ENCODE measurements at places on chromosomes 11 and 22.

DNA sequence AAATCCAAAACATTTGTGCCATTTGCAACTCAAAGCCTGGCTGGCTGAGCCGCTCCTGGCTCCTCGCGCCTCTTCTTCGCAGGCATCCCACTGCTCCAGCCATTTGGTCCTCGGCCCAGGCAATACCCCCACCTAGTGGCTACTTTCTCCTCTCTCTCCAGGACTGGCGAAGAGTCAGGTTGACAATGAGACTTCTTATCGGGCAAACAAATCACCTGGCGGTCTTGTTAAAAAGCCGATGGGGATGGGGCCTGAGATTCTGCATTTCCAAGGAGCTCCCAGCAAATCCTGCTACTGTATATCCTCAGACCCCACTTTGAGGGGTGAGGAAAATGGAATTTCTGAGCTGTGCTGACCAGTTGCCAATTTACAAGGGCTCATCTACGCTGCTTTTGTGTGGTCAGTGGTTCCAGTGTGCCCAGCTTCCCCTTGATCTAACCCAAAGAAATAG, 89.0 kb downstream of the ISX start:
- no peak for DNase-seq
- no peak overlapping the region for H3K4me3 ChIP-seq
- H3K36me3 ChIP-seq, result no peaks in the 10 kb centered on the region
- no peaks in the 10 kb centered on the region for H3K27me3 ChIP-seq
- H3K27ac ChIP-seq, result no peak overlapping the region

GRCh38 chr11:31872076-31872443, 60.9 kb upstream of the PAX6 start:
- no peak for DNase-seq
- H3K4me3 ChIP-seq, result no peak overlapping the region
- no peaks in the 10 kb centered on the region for H3K36me3 ChIP-seq
- no peak overlapping the region for H3K27ac ChIP-seq
- H3K4me1 ChIP-seq, result no peaks in the 10 kb centered on the region

GRCh38 chr11:36818410-36818809, 220.4 kb upstream of the RAG2 start:
- no peak overlapping the region for H3K27ac ChIP-seq
- no peak for DNase-seq
- no peaks in the 10 kb centered on the region for H3K27me3 ChIP-seq

GRCh38 chr22:42214633-42215415, 55.6 kb downstream of the TCF20 start:
- no peak overlapping the region for H3K27ac ChIP-seq
- no peak overlapping the region for H3K4me3 ChIP-seq
- H3K36me3 ChIP-seq, result peaks cover 25% of the 10 kb centered on the region
- H3K27me3 ChIP-seq, result no peaks in the 10 kb centered on the region
- no peaks in the 10 kb centered on the region for H3K4me1 ChIP-seq

- H3K27ac ChIP-seq, result no peak overlapping the region
- H3K4me3 ChIP-seq, result no peak overlapping the region
- H3K4me1 ChIP-seq, result no peaks in the 10 kb centered on the region
- no peaks in the 10 kb centered on the region for H3K27me3 ChIP-seq
- DNase-seq, result no peak
Measured at GRCh38 chr11:27626269-27626937, 73.9 kb downstream of the BDNF start.

- H3K36me3 ChIP-seq, result peaks cover 57% of the 10 kb centered on the region
- H3K4me3 ChIP-seq, result no peak overlapping the region
- no peaks in the 10 kb centered on the region for H3K27me3 ChIP-seq
- no peak overlapping the region for H3K27ac ChIP-seq
- H3K4me1 ChIP-seq, result no peaks in the 10 kb centered on the region
- DNase-seq, result no peak
Measured at GRCh38 chr11:130128626-130129025, 31.0 kb upstream of the ST14 start.

DNA sequence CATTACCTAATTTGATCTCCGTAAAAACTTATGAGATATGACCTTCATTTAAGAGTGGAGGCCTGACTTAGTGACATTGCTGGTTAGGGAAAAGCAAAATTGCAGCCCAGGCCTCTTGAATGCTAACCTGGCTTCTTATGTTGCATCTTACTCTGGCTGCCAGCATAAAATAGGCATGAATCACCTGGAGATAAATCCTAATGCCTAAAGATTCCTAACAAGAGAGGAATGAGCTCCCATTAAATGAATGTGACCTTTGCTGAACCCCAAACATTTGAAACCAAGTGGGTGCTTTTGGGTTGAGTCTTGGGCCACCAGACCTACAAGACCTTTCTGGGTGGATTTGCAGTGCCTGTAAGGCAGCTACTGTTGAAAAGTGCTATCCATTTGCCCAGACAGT, 1145.6 kb upstream of the TENM4 start:
- no peaks in the 10 kb centered on the region for H3K4me1 ChIP-seq
- no peak overlapping the region for H3K4me3 ChIP-seq
- no peaks in the 10 kb centered on the region for H3K36me3 ChIP-seq
- DNase-seq, result no peak
- H3K27ac ChIP-seq, result no peak overlapping the region
- H3K27me3 ChIP-seq, result no peaks in the 10 kb centered on the region

- H3K36me3 ChIP-seq, result peaks cover 27% of the 10 kb centered on the region
- DNase-seq, result no peak
- H3K4me1 ChIP-seq, result peaks cover 25% of the 10 kb centered on the region
- no peak overlapping the region for H3K4me3 ChIP-seq
- H3K27ac ChIP-seq, result no peak overlapping the region
Measured at GRCh38 chr11:128455766-128456165, 131.6 kb downstream of the ETS1 start.

DNA sequence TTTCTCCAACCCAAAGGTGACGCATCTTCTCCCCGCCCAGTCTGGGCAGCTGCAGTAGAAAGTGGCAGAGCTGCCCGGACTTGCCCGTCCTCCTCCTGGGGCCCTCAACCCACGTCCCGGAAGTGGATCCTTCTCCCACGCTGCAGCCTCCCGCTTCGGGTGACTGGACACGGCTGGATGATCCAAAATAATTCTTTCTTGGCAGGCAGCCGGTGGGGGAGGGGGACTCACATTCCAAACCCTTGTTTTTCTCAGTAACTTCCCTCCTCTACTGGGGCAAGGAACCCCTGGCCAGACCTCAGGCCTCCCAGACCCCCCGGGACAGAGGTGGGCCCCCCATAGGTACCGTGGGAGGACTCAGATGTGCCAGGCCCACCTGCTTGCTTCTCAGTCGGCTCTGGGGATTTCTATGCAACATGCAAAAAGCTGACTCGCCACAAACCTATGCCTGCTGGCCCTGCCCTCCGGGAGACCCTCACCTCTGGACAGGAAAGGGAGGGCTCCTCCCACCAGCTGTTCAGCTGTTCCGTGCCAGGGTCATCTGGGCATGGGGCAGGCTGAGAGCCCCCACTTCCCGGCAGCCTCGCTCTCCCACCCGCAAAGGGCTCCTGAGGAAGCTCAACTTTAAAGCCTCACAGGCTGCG, 1.4 kb downstream of the PLXNB2 start:
- peaks cover 56% of the 10 kb centered on the region for H3K4me1 ChIP-seq
- H3K36me3 ChIP-seq, result no peaks in the 10 kb centered on the region
- peak overlapping the region; percentile 71 for H3K4me3 ChIP-seq
- peak overlapping the region; percentile 86 for H3K27ac ChIP-seq
- DNase-seq, result peak; percentile 96

DNA sequence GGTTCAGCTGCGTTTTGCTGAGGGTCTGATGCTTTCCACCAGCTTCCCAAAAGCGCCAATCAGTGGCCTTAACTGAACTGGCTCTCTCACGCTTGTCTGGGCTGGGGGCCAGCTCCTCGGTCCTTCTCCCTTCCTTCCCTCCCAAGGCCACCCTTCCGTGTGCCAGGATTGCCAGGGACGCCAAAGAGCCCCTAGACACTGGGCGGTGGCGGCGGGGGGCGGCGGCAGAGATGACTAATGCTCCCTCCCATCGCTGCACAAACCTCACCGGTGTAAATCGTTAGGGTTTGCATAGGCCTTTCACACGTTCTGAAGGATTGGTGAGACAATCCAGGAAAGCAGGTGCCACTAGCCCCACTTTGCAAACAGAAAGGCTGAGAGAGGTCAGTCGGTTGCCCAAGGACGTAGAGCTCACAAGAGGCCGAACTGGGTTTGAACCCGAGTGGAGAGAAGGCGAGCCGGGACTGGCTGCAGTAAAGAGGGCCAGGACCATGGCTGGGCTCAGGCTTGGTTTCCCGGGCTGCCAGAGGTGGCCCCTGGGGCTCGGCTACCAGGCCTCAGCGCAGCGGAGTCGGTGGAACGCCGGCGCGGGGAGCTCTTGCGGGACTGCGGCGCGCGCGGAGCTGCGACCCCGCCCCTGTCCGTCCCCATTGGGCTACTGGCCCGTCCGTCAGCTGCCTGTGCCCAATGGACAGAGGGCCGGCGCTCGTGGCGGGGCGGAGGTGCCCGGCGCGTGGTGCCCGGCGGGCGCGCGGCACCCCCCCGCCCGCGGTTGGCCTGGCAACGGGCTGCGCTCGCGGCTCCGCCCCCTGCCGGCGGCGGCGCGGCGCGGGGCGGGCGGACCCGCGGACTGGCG, 589 bp upstream of the GNAZ start:
- no peaks in the 10 kb centered on the region for H3K36me3 ChIP-seq
- H3K27ac ChIP-seq, result no peak overlapping the region
- no peaks in the 10 kb centered on the region for H3K27me3 ChIP-seq
- peak; percentile 72 for DNase-seq
- peaks cover 4% of the 10 kb centered on the region for H3K4me1 ChIP-seq

- peak; percentile 57 for DNase-seq
- no peaks in the 10 kb centered on the region for H3K27me3 ChIP-seq
- peak overlapping the region; percentile 55 for H3K4me3 ChIP-seq
- no peaks in the 10 kb centered on the region for H3K36me3 ChIP-seq
Measured at GRCh38 chr22:49052023-49052538, 775.6 kb downstream of the BRD1 start.

DNA sequence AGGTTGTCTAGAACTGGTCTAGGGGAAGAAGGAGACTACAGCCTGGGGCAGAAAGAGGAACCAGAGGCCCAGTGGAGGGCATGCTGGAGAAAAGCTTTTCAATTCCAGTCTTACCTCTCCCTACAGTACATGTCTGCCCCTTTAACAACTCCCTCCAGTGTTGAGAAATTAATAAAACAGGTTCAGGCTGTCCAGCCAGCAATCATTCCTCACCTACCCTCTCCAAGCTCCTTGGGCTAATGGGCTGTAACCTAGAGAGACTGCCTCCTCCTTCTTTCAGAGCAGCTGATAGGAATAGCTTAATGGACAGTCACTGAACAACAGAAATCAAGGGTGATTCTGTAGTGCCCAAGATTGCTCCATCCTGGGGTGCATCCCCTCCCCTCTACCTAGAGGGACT, 8.8 kb downstream of the SLC35F2 start:
- H3K36me3 ChIP-seq, result no peaks in the 10 kb centered on the region
- H3K27me3 ChIP-seq, result no peaks in the 10 kb centered on the region
- H3K4me1 ChIP-seq, result no peaks in the 10 kb centered on the region
- no peak overlapping the region for H3K27ac ChIP-seq
- no peak overlapping the region for H3K4me3 ChIP-seq
- DNase-seq, result no peak

- no peak overlapping the region for H3K4me3 ChIP-seq
Measured at GRCh38 chr22:22535662-22536061, 15.6 kb upstream of the ZNF280A start.

- H3K27me3 ChIP-seq, result no peaks in the 10 kb centered on the region
- no peaks in the 10 kb centered on the region for H3K36me3 ChIP-seq
- H3K27ac ChIP-seq, result no peak overlapping the region
Measured at GRCh38 chr11:33687733-33688479, 12.7 kb downstream of the C11orf91 start.

- no peaks in the 10 kb centered on the region for H3K4me1 ChIP-seq
- H3K4me3 ChIP-seq, result no peak overlapping the region
- H3K27me3 ChIP-seq, result no peaks in the 10 kb centered on the region
Measured at GRCh38 chr22:26325641-26326040, 103.4 kb upstream of the ASPHD2 start.

DNA sequence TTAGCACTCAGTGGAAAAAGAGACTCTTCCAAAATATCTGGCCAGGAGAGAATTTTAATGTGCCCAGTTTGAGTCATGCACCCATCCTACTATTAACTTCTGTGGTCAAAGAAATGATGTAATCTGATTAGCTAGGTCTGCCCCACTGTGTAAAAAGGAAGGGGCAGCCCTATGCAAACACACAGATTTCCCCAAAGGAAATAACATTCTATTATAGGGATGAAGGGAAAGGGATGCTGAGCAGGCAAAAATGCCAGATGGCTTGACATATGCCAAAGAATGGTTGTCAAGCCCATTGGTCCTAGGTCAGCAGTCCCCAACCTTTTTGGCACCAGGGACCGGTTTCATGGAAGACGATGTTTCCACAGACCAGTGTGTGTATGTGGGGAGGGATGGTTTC, 43.3 kb upstream of the PAK1 start:
- no peak for DNase-seq
- H3K4me1 ChIP-seq, result no peaks in the 10 kb centered on the region
- H3K4me3 ChIP-seq, result no peak overlapping the region
- H3K27me3 ChIP-seq, result no peaks in the 10 kb centered on the region

- DNase-seq, result no peak
- H3K4me1 ChIP-seq, result no peaks in the 10 kb centered on the region
- H3K4me3 ChIP-seq, result no peak overlapping the region
- no peak overlapping the region for H3K27ac ChIP-seq
- H3K27me3 ChIP-seq, result no peaks in the 10 kb centered on the region
Measured at GRCh38 chr11:71566081-71566620, 788 bp downstream of the KRTAP5-10 start.

DNA sequence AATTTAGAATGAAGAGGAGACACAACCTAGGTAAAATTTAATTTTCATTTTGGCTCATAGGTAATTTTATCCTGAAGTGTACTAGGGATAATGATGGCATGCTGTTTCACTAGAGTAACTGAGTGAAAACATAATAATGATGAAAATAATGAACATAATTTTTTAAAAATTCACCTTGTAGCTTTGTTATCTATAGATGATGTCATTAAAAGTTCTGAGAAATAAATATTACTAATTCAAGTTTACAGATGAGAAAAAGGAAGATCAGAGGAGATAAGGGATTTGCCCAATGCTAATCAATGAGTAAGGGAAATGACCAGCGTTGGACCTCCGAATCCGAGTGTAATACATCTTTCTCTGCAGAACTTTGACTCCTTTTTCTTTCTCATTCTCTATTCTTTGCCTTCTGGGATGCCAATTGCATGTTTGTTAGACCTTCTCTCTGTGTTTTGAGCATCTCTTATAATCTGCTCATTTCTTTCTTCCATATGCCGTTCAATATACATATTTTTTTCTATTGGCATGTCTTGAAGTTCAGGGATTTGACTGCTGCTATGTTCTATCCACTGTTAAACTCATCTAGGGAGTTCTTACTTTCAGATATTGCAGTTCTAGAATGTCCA, 186.5 kb downstream of the SNX19 start:
- no peaks in the 10 kb centered on the region for H3K36me3 ChIP-seq
- no peak overlapping the region for H3K4me3 ChIP-seq
- DNase-seq, result no peak
- H3K27me3 ChIP-seq, result no peaks in the 10 kb centered on the region

- H3K27me3 ChIP-seq, result no peaks in the 10 kb centered on the region
- peaks cover 4% of the 10 kb centered on the region for H3K4me1 ChIP-seq
- no peak overlapping the region for H3K4me3 ChIP-seq
Measured at GRCh38 chr11:65850217-65851082, 7.5 kb downstream of the CFL1 start.

Data from ascending aorta (tissue), 2 donors.